ENCODE measurements at places on chromosomes 2 and 18.
A peak's percentile ranks its signal among the peaks of the same experiment; 100 is the strongest.

DNA sequence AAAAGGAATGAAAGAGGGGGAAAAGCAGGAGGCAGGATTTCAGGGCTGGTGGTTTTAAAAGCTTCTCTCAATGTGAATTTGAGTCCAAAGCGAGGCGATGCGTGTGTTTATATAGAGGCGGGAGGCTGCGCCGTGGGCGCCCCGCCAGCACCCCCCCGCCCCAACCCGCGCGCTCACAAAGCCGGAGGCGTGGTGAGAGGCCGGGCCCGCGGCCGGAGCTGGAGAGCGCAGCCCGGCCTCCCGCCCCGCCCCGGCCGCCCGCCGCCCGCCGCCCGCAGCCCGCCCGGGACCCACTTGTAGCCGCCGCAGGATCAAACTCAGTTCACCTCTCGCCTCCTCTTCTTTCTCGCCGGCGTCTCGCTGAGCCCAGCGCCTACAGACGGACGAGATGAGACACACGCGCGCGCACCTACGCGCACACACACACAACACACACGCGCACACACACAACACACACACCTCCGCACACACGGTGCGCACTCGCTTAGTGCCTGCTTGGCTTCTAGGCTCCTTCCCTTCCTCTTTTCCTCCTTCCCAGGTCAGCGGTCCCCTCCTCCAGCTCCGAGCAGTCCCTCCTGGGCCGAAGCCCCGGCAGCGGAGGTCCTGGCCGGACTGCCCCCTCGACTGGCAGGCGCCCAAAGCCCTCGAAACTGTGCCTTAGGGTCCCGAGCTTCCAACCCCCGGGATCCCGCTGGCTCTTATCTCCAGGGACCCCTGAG is 1.3 kb upstream of the CYP26B1 start:
- no peak for DNase-seq

DNA sequence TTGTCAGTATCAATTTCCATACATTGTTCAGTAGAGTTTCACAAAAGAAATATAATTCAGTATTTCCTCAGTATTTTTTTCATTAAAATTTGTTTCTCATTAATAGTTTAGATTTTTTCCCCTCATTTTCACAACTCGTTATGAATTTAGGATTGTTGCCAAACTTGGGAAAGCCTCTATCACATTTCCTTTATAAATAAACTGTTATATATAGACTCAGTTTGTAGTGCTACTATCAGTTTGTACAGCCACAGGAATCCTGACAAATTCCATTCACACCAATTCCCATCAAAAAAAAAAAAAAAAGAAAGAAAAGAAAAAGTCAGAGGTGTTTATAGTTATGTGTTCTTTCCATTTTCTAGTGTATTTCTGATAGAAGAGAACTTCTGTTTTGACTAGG is 123.3 kb upstream of the DCC start:
- DNase-seq: no peak

DNA sequence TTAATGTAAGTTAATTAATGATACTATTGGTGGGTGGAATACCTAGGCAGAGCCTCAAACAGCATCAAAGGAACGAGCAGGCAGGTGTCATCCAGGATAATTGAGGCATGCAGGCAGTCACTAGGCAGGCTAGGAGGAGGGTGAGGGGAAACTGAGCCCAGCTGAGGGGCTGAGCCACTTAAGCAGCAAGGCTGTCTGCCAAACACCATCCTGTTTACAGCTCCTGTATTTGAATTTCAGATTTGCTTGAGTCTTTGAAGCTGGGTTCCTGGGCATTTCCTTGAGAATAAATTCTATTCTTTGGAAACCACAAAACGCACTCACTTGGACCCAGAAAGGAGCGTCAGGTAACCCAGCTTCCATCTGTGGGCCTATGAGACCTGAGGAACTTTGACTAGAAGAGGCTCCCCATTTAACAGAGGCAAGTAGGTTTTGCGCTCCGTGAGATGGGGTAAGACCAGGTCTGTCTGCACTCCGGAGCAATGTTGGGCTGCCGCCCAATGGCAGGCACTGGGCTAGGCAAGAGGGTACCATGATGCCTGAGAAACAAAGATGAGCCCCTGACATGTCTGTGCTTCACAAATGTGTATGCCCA is 2.0 kb downstream of the EDAR start:
- no peak for DNase-seq

GRCh38 chr2:127674241-127675209 is 805 bp downstream of the LIMS2 start:
- DNase-seq: peak; percentile 7

GRCh38 chr2:43349904-43350303 is 123.5 kb upstream of the ZFP36L2 start:
- DNase-seq: no peak

DNA sequence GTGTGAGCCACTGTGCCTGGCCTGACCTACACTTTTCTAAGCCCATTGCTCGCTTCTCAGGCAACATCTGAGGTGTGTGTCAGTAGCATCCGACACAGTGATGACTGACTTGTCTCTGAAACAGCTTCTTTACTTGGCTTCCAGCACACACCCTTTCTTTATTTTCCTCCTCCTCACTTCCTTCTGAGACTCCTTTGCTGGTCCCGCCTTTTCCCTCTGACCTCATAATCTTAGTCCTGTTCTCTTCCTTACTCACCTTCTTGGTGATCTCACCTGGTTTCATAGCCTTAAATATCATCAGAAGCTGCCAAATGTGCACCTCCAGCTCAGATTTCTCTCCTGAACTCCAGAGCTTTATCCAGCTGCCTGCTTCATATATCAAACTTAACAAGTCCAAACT is 66.6 kb upstream of the PELI1 start:
- DNase-seq: no peak

GRCh38 chr2:43178602-43179542 is 47.5 kb downstream of the ZFP36L2 start:
- DNase-seq: no peak

GRCh38 chr2:182818925-182819324 is 47.5 kb downstream of the FRZB start:
- no peak for DNase-seq

- DNase-seq: no peak
Measured at GRCh38 chr2:96412307-96413258, 77.0 kb downstream of the NCAPH start.

GRCh38 chr18:39845631-39846030 is 2109.4 kb upstream of the PIK3C3 start:
- DNase-seq: no peak

- DNase-seq: no peak
Measured at GRCh38 chr2:18404708-18405107, 155.7 kb downstream of the RDH14 start.

DNA sequence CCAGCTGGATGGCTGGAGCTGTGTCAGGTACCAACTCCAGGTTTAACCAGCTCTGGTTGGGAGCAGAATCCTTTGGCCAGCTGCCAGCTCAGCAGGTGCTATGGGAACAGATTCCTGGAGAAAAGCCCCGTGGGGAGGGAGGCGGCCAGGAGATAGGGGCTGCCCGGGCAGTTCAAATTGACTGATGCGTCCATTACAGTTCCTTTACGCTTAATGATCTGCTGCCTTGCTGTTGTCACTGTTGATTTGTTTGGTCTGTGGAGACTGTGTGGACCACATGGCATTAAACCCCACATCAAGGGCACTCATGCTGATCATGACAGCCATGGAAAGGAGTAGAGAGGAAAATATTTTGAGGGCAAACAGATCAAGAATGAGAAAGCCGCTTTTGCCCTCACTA is 200.0 kb downstream of the TSN start:
- no peak for DNase-seq

- no peak for DNase-seq
Measured at GRCh38 chr18:6901286-6901926, 171.9 kb downstream of the ARHGAP28 start.

GRCh38 chr2:172208791-172209325 is 106.2 kb upstream of the DLX2 start:
- no peak for DNase-seq

DNA sequence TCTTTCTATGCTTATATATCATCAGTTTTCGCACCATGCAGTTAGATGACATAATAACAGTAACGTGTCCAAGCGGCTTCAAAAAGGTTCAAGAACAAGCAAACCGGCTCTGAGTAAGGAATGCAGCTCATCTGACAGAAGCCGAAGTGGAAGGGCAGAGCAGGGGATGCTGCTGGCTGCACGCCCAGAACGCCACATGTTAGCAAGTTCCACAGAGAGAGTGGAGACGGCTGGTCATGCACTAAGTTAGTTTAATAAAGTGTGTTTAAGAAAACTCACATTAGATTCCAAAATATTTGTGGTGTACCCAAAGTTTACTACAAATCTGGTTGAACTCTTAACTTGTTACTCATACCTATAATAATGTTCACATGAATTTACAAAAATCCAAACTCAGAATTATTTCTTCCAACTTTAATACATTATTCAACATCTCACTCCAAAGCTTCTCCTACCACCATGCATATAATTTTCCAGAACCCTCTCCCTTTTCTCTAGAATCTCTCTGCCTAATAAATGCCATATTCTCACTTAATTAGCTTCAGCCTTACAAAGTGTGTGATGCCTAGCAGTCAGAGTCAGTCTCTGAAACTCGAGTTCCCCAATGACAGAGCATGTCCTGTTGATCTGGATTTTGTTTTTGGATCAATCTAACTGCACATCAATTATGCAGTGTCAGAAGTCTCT is 170.0 kb downstream of the DNAH7 start:
- DNase-seq: no peak

- DNase-seq: no peak
Measured at GRCh38 chr2:236576953-236577352, 7.3 kb downstream of the ACKR3 start.

DNA sequence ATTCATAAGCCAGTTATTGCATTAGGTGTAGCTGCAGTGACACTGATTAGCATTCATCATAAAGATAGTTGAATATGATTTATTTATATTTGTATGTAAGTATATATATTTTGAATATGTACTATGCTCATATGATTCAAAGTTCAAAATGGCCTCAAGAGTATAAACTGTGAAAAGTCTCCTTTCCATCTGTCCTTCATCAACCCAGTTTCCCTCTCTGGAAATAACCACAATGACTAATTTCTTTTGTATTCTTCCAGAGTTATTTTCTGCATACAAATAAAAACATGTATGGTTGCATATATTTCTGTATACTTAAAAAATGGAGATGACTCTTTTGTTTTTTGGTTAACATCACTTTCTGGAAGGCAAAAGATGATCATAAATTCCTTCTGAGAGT is 95.2 kb downstream of the CAMKMT start:
- DNase-seq: no peak

DNA sequence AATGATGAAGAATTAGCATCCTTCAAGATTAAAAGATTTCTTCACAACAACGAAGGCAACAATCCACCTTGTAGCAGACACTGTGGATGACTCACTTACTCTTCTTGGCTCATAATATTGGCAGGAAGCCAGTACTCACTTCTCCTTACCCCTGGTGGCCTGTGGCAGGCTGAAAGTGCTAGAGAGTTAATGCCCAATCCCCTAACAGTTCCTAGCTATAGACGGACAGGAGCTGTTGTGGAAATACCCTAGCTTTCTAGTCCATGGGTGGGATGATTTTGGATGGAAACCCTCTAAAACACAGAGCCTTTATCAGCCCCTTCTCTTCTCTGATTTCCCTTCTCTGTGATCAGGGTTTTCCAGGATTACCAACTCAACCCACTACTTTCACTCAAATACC is 128.6 kb upstream of the NYAP2 start:
- DNase-seq: no peak

DNA sequence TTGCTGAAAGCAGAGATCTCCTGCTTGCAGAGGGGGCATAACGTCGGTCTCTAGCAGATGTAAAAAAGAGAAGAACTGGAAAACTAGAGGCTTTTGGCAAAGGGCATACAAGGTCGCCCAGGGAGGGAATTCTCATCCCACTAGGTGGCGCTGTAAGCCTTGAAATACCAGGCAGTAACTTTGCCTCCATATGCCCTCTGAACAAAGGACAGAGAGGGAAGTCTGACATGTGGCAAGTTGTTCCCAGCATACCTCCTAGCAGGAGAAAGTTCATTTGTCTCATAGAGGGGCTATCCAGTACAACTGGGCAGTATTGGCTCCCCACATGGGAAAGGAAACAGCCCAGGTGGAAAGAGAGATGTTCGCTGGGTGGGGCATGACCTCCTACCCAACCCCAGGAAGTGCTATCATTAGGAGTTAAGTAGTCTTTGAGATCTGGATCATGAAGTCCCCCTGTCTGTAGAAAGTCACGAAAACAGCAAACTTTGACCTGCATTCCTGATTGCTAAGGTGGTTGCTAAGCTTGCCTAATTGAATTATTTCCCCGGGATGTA is 39.9 kb downstream of the STK17B start:
- DNase-seq: peak; percentile 48

- DNase-seq: no peak
Measured at GRCh38 chr2:140865837-140866236, 1265.0 kb downstream of the LRP1B start.

GRCh38 chr2:207317378-207317984 is 151.7 kb upstream of the KLF7 start:
- DNase-seq: no peak

DNA sequence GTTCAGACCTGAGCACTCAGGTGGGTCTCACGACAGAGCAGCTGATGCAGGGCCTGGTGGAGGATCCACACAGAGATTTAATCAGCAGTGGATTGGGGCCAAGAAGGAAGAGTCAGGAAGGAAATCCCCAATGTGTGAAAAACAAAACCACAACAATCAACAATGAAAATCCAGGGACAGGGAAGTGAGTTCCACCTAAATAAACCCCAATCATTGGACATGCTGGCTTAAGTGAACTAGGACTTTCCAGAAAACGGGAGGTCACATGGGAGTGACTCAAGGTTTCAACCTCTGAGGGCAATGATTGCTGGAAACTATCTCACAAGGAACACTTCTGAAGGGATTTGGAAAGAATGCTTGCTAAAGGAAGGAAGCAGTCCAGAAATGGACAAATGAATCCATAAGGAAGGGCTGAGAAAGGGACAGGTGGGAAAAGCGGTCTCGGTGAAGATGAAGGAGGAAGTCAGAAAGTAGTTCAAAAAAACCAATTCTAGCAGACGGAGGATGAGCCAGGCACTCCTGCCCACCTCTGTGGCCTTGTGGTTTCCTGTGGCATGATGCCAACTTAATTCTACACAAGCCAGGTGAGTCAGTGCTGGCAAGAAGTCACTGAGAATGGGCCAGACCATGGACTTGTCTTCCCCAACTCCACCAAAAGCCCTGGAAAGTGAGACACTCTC is 15.4 kb upstream of the XDH start:
- DNase-seq: no peak

GRCh38 chr2:128738446-128739110 is 419.9 kb upstream of the HS6ST1 start:
- DNase-seq: no peak

GRCh38 chr2:215811409-215812345 is 201.7 kb downstream of the MREG start:
- DNase-seq: no peak

- DNase-seq: no peak
Measured at GRCh38 chr18:72866901-72867745, 664 bp downstream of the NETO1 start.

DNA sequence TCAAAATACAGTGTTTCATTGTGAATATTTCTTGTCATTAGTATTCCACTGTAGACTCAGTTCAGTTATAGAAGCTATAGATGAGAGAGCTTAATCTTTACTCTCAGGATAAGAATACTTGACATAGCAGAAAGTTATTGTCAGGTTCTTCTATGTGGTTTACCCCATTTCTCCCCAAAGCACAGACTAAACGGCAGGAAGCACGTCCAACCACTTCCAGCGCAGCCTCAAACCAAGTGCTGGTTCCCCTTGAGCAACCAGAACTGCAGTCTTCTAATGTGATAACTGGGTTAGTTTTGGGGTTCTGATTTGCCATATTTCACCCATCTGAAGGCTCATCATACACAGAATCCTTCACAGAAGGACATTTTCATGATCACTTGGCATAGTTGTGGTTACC is 324.7 kb downstream of the SLC8A1 start:
- DNase-seq: no peak

- no peak for DNase-seq
Measured at GRCh38 chr18:63070767-63071502, 248.6 kb downstream of the BCL2 start.

Measured in stimulated activated CD8-positive, alpha-beta memory T cell treated with anti-CD3 and anti-CD28 coated beads, Interleukin-4, amount 100 ng/mL, for 24 hours (primary cell).